Stimulated activated CD8-positive, alpha-beta memory T cell treated with anti-CD3 and anti-CD28 coated beads, Interleukin-15, amount 100 ng/mL, for 24 hours (primary cell): ENCODE measurements at places on chromosomes 7 and 10.

GRCh38 chr10:103616705-103617601 lies 123.4 kb downstream of the NEURL1 start:
- DNase-seq = no peak

GRCh38 chr10:64071218-64071617 lies 550.0 kb downstream of the REEP3 start:
- no peak for DNase-seq

DNA sequence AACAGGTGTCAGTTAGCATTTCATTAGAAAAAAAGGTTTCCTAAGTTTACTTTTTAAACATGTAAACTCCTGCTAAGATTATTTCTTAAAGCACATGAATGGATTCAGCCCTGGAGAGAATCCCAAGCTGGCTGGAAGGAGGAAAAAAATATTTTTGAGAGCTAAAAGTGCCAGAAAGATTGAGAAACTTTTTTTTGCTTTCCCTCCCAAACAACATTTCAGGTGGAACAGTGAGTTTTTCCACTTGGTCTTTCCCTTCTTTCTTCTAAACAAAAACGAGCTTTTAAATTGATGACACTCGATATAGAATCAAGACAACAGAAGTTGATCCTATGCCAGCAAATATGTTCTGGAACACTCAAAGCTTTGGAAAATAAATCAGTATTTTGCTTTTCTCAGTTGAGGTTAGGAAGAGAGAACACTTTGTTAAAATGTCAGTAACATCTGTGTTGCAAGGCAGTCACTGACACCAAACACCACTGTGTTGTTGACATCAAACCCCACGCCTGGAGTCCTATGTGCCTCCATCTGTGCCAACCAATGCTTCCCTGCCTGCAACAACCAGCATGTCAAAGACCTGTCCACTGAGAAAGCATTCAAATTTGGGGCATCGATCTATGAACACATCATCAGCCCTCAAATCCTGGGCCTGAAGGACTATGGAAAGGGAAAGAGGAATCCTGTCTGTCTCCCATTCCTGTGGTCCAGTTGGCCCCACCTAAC lies 22.9 kb upstream of the INSIG1 start:
- DNase-seq = no peak

- DNase-seq = no peak
These were observed 18.9 kb downstream of the RBAK start for GRCh38 chr7:5064391-5065106.

DNA sequence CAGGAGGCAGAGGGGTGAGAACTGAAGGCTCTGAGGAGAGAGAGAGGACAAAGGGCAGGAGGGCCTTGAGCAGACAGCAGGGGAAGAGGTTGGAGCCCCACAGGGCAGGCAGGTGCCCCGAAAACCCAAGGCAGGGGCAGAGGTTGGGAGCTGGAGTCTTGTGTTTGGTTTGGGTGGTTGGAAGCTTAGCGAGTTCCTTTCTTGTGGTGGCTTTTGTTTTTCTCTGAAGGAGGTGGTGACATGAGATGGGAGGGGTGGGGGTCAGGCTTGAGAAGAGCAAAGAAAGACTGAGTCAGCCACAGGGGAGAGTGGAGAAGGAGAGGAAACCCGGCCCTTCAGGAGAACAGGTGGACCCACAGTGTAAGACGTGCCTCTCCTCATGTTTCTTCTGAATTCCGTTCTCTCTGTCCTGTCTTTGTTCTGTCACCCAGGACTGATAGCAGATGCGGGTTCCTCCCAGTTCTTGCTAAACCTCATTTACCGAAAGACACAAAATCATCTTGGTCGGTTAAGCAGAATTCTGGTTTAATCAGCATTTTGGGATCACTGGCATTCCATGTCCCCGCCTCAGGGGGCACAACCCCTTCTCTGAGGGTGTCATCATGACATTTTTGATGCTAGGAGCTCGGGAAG lies 95.3 kb downstream of the INSYN2A start:
- DNase-seq = no peak

GRCh38 chr10:124482236-124482800 lies 20.7 kb downstream of the LHPP start:
- DNase-seq = no peak

DNA sequence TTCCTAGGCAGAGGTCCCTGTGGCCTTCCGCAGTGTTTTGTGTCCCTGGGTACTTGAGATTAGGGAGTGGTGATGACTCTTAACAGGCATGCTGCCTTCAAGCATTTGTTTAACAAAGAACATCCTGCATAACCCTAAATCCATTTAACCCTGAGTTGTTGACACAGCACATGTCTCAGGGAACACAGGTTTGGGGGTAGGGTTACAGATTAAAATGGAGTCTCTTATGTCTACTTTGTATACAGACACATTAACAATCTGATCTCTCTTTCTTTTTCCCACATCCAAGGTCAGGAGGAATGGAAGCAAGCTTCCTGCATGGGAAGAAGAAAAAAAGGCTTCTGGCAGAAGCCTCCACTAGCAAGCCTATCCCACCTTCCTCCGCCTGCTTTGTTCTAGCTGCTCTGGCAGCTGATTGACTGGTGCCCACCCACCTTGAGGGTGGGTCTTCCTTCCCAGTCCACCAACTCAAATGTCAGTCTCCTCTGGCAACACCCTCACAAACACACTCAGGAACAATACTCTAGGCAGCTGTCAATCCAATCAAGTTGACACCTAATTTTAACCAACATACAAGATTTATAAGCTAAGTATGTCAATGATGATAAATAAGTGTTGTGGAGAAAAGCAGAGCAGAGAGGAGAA lies 176.5 kb upstream of the CCZ1B start:
- no peak for DNase-seq

DNA sequence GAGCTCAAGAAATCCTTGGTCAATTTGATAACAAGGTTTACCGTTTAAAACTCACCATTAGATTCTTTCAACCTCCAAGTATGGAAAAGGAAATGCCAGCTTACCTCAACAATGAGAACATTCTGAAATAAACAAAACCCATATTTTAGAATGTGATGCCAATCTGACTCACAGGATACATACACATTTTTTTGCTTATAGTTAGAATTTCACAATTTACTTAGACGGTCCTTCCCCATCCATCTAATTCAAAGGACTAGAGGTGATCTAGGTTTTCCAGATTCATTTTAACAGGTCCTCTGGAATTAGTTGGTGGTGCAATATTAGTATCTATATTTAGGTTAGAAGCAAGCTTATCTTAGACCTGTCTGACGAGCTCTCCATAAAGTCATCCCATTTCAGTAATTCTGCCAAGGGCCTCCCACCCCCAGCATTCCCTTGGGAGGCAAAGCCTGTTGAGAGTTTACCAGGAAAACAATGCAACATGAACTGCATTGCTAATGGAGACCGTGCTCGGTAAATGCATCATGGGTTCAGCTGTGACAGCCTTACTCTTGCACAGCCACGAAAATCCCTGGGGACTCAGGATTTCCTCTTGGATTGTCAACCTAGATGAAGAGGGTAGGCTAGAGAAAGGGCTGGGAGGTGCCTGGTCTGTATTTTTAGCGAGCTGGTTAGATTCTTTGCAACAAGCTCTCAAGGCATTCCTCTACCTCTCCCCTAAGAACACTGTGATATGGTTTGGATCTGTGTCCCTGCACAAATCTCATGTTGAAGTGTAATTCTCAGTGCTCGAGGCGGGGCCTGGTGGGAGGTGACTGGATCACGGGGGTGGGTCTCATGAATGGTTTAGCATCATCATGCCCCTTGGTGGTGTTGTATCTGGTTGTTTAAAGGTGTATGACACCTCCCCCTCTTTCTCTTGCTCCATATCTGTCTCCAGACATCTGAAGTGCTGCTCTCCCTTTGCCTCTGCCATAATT lies 93.8 kb downstream of the PRTFDC1 start:
- DNase-seq = no peak

DNA sequence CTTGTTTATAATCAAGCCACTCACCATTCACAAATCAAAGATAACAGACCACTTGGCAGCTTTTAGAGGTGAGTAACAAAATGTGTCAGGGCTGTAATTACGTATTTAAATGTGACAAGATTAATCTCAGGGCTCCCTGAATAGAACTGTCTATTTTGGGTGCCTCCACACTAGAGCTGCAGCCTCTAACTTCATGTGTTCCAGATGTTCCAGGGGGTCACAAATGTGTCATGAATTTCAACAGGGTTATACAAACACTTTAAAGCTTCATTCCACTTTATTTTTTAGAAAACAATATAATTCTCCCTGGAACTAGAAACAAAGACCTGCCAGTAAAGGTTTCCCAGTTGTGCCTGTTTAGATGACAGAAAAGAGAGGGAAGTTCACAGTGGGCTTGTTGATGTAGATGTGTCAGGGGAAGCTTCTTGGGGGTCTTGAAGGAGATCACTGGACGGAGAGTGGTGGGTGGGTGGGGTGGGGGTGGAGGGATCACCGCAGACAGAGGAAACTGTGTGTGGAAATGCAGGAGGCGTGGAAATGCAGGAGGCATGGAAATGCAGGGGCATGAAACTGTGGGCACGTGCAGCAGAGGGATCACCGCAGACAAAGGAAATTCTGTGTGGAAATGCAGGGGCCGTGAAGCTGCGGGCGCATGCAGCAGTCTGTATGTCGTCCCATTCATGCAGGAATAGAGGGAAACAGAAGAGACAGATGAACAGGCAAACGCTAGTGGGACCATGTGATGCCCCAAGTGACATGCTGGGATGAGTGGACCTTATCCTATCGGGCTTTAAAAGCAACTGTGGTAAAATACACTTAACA lies 42.0 kb upstream of the TRIL start:
- no peak for DNase-seq

DNA sequence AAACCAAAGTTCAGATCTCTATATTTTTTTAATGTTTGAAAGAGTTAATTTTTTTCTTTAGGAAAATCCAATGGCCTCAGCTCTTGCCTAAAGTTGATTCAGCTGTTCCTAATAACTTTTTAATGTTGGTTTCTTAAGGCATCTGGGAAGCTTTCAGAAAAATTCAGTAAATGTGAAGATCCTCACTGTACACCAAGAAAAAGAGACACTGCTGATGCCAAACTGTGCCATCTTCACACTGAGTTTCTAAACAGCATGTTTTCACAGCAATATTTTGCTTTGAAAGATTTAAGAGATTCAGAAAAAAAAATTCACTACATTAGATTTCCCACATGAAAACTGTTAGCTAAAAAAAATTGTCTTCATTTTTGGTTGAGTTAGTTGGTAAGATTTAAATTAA lies 249.4 kb downstream of the NEBL start:
- no peak for DNase-seq

DNA sequence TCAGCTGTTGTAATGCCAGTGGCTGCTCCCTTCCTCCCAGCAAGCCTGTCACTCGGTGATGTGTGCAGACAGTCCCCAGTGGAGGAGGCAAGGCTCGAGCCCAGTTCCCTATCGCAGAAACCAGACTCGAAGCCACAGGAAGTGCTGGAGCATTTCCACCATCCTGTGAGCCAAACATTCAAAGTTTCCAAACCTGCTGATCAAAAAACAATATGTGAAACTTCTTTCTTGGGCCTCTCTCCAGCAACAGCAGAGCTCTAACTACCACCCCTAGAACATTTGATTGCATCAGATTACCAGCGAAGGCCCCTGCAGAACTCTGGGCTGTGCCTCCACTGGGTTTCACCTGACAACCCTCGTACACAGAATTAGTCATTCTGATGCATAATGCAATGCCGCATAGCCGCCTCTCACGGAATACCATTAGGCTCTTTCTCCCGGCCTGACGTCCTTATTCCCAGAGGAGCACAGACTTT lies 94.0 kb downstream of the ELMO1 start:
- no peak for DNase-seq

DNA sequence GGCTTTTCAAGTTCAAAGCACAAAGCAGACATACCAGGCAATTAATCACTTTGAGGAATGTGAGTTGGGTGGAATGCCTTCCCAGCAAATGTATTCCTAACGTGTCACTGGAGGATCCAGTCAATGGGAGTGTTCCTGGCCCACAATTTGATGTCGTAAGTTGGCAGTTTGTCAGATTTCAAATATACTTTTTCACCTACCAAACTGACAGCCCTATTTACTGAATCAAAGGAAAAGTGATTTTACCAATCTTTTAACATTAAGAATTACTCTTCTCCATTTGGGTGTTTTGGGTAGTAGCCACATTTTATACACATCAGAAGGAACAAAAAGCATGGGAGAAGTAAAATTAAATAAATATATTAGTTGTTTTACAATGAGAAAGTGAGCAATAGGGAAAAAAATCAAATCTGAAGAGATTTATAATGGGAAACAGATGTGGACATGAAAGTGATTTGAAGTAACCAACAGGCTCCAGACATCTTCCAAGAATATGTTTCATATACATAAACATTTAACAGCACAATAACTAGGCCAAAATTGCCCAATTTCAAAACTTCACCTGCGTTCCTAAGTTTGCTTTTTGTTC lies 222.9 kb downstream of the MTERF1 start:
- no peak for DNase-seq

DNA sequence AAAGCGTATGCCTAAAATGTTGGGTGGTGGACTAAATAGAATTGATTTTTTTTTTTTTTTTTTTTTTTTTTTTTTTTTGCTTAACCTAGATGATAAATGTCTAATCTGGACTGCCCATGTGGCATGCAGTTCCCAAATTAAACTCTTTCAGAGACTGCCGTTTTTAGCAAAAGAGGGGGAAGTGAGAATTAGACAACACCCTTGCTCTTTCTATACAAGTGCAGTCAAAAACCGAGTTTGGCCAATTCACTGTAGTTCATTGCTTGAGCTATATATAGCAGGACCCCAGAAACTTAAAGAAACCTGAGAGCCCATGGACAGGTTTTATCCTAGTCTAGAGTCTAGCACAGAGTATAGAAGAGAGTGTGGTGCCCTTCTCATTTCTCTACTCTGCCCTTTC lies 141.9 kb downstream of the GRM3 start:
- DNase-seq = no peak
